ENCODE measurements at places on chromosomes 12 and 14.

GRCh38 chr12:19277711-19278110, 148.2 kb downstream of the PLEKHA5 start:
- no peak for DNase-seq

DNA sequence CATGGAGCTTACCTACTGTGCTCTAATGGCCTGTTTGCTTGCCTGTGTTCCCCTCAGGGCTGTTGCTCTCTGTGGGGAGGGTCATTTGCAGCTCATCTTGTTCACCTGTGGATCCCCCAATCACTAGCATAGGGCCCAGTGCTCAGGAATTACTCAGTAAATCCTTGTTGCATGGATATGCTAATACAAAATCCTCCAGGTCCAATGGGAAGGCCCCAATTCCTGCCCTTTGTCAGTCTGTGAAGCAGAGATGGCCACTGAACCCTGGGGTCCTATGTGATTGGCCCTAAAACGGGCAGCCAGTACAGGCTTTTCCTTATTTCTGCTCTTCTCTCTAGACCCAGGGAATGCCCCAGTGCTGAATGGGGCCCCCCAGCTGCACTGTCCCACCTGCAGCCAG, 44.1 kb downstream of the FOS start:
- DNase-seq = no peak

DNA sequence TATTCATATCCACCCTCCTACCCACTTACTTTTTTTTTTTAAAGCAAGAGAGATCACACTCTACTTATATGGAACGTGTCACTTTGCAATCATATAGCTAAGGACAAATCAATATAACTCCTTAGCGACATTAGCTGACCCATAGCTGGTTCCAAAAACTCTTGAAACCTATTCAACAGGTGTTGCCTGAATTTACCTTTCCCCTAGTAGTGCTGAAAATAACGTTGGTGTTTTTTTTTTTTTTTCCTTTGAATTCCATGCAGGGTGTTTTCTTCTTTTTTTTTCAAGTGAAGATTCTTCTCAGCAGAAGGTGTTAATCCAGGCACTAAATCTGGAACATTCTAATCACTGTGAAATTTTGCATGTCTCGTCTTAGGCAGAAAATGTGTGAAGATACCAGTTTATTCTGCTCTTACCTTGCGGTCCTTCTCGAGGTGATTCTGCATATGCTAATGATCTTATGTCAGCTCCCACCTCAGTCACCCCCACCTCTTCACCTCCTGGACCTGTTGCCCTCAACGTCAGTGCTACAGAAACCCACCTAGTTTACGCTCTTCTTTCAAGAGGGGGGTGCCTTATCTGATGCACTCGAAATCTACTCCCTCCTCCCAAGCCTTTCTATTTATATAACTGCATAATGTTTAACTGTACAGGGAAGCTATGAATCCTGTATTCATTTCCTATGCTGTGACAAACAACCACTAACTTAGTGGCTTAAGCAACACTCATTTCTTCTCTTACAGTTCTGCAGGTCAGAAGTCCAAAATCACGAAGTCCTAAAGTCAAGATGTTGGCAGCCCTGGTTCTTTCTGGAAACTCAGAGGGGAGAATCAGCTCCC, 7.1 kb upstream of the VPS37B start:
- no peak for DNase-seq

DNA sequence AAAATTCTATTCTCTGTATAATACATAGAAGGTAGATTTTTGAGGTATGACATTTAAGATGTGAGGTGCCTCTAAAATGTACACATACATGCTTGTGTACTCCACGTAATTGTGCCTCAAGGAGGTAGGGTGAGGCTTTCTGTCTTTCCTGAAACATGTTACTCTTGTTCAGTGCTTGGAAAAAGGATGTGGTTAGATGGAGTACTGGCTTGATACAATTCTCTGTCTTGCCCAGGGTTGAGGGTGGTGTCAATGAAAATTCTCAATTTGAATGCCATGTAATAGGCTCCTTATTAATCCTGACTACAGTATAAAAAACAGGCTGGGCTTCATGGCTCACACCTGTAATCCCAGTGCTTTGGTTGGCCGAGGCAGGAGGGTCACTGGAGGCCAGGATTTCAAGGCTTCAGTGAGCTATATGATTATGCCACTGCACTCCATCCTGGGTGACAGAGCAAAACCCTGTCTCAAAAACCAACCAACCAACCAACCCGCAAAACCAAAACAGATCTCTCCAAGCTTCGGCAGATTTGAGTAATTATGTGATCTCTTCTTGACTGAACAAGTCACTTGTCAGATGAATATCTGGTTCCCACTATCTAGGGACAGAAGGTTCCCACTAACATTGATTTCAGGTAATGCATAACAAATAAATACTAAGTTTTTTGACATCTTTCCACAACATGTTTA, 41.6 kb downstream of the RCOR1 start:
- DNase-seq = peak; percentile 46

DNA sequence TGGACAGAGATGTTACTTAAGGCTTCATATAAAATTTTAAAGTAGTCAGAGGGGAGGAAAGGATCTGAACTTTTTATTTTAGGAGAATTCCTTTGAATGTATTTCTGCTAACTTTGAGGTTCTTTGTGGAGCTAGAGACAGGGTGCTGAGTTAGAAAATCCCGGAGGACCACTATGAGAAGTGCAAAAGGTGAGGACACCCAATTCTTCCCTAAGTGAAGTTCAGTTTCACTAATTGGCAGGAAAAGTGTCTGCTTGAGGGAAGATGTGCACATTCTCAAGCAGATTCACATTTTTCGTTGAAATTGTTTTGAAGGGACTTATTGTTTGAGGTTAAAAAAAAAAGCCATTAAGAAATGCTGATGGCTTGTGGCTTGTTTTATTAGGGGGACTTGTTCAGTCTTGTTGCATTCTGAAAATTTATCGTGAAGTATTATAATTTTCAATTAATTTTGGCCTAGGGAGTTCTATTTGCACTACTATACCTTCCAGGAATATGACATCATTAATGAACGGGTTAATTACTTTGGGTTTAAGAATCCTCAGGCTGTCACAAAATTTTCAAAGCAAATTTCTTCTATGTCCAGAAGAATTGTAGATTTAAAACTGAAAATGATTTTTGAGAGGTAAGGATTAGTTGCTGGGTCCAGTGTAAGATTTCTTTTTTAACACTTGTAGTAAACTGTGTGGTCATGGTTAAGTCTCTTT, 1.8 kb downstream of the PCNX1 start:
- DNase-seq = no peak

- DNase-seq = no peak
These were observed 28.0 kb upstream of the ADIPOR2 start for GRCh38 chr12:1662761-1663439.

DNA sequence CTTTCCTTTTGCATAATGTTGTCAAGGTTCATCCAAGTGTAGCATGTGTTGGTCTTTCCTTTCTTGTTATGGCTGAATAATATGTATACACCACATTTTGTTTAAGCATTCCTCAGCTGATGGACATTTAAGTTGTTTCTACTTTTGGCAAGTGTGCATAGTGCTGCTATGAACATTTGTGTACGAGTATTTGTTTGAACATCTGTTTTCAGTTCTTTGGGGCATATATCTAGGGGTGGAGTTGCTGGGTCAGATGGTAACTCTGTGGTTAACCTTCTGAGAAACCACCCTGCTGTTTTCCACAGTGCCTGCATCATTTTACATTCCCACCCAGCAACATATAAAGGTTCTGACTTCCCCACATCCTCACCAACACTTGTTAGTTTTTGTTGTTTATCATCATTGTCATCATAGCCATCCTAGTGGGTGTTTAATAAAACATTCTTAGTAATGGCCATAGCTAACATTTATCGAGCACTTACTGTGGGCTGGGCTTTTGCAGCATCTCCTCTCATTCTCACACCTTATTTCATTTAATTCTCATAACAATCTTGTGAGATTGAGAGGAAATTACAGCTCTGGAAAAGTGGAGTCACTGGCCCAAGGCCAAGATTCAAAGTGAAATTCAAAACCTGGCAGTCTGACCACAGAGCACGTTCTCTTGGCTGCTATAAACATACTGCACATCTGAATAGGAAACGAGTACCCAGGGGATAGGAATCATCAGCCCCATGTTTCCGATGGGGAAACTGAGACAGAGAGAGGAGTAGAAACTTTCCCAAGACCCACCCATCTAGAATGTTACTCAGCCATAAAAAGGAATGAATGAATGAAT, 193.6 kb downstream of the KSR2 start:
- DNase-seq = no peak

GRCh38 chr12:75446857-75447256, 33.7 kb upstream of the GLIPR1 start:
- no peak for DNase-seq

GRCh38 chr14:30251017-30251416, 307.9 kb upstream of the G2E3 start:
- DNase-seq = no peak

DNA sequence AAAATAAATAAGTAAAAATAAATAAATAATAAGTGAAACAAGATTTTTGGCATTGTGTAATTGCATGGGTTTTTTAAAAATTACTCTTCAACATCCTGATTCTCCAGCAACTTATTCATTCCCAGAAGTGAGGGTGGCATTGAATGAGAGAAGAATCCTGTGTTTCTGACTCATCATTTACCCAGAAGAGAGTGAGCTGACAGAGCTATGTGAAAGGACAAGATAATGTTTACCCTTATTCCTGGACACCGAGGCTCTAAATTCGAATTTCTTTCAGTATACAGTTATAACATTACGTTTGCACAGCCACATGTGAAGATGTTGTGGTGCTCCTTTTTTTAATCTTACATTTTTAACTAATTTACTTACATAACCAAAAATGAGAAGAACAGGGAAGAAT, 36.4 kb downstream of the BBS10 start:
- DNase-seq = no peak

- DNase-seq = peak; percentile 4
These were observed 123.6 kb upstream of the SLC16A7 start for GRCh38 chr12:59472273-59472672.

DNA sequence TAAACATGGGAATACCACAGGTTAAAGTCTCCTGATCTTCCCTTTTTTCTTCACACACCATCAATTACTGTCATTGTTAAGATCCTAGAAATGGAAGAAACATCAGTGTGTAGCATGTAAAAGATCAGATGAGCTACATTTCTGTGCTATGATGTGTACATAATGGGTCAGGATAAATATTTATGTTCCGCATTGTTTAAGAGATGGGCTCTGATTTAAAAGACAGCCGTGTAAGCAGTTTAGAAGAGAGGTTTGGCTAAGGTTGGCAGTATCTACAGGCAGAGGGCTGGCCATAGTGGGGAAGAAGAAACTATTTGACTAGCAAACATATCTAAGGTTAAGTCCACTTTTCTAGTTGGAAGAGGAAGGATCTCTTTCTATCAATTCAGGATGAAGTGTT, 49.4 kb downstream of the LRRC9 start:
- no peak for DNase-seq

- DNase-seq = no peak
These were observed 253.6 kb downstream of the ZFP36L1 start for GRCh38 chr14:68539241-68539737.

- DNase-seq = no peak
These were observed 7.3 kb upstream of the RIC8B start for GRCh38 chr12:106767206-106767605.

- no peak for DNase-seq
These were observed 74.4 kb downstream of the ALG10B start for GRCh38 chr12:38391007-38391406.

GRCh38 chr14:33857650-33858049, 93.2 kb downstream of the EGLN3 start:
- DNase-seq = no peak

GRCh38 chr12:75120311-75120711, 89.3 kb downstream of the KCNC2 start:
- DNase-seq = no peak

GRCh38 chr14:62369919-62370560, 607.8 kb downstream of the SNAPC1 start:
- DNase-seq = no peak

DNA sequence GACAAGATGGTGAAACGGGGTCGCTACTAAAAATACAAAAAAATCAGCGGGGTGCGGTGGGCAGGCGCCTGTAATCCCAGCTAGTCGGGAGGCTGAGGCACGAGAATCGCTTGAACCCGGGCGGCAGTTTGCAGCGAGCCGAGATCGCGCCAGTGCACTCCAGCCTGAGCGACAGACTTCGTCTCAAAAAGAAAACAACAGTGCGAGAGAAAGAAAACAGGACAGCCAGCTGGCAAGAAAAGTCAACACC, 633 bp upstream of the RNU4-2 start:
- no peak for DNase-seq

- DNase-seq = no peak
These were observed 1.1 kb downstream of the FITM1 start for GRCh38 chr14:24131549-24131966.

GRCh38 chr12:10551375-10551774, 45.7 kb downstream of the EIF2S3B start:
- DNase-seq = no peak

GRCh38 chr12:46368138-46368537, 4.4 kb downstream of the SLC38A2 start:
- DNase-seq = no peak

GRCh38 chr12:124025661-124026060, 52.6 kb downstream of the ZNF664 start:
- no peak for DNase-seq

DNA sequence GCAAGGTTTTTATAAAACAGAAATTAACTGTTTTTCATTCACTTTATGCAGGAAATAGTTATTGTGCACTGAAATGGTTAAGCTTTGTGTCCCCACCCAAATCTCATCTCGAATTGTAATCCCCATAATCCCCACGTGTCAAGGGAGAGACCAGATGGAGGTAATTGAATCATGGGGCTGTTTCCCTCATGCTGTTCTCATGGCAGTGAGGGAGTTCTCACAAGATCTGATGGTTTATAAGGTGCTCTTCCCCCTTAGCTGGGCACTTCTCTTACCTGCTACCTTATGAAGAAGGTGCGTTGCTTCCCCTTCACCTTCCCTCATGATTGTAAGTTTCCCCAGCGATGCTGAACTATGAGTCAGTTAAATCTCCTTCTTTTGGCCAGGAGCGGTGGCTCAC, 123.9 kb downstream of the TMTC2 start:
- no peak for DNase-seq

DNA sequence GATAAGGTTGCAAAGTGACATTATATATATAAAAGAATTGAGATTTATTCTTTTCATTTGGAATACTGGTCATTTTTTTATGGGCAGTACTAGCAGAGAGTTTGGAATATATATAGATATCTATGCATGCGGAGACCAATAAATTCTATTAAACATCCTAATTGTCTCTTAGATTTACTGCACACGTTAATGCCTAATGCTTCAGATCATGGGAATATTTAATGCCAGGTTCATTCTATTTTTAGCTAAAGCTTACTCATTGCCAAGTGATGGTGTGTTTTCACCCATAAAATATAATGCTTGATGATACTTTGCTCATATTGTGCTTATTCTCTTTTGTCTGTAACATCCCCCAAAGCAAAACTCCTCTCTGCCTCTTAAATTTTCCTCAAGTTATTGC, 264.4 kb downstream of the TMEM117 start:
- no peak for DNase-seq

GRCh38 chr12:1220127-1221092, 229.4 kb downstream of the ERC1 start:
- no peak for DNase-seq

Data from T-helper 2 cell treated with Interferon-gamma antibody and Interleukin-4, amounts not matched to agents 5 μg/mL and 100 μg/mL, for 36 hours (primary cell).